ENCODE measurements at places on chromosomes 6 and 20.
A peak's percentile ranks its signal among the peaks of the same experiment; 100 is the strongest.

GRCh38 chr20:60947819-60948218 lies 304.2 kb upstream of the CDH4 start:
- no peak for DNase-seq

GRCh38 chr20:50244352-50245149 lies 53.9 kb downstream of the CEBPB start:
- DNase-seq, result no peak

DNA sequence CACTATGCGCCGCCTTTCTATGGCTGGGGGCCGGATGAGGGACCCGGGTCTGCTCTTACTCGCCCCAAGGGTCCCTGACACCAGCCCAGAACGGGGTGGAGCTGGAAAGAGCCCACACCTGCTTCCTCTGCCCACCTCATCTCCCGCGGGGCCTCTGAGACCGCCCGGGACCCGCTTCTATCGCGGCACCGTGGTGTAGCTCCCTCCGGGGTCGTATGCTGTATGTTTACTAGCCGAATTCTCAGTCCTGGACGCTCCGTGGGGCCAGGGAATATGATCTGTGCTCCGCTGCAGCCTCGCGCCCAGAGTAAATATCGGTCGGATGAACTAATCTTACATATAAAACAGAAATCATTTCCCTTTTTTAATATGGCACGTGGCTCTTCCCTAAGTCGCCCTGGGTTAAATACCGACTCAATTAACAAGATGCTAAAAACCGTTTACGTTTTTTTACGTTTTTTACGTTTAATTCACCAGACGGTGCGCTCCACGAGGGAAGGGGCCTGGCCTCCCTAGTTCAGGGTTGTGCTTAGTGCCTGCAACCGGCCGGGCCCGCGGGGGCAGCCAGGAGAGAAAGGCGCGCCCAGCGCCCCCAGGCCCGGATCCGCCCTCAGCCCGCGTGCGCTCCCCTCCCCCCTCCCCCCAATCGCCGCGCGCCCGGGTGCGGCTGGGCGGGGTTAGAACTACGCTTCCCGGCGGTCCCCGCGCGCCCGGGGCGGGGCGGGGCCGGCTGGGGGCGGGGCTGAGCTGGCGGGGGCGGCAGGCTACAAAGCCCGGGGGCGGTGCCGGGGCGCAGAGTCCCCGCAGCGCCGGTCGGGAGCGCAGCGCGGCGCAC lies at the start of gene RBM38:
Gene RBM38, plus strand, starts transcription at position 793 of the 835 bp plus-strand sequence. CDS start 186 bp downstream, outside the sequence.
- peak; percentile 82 for DNase-seq

- DNase-seq, result no peak
Observed at GRCh38 chr6:91279740-91280493, 693.0 kb upstream of the MAP3K7 start.

DNA sequence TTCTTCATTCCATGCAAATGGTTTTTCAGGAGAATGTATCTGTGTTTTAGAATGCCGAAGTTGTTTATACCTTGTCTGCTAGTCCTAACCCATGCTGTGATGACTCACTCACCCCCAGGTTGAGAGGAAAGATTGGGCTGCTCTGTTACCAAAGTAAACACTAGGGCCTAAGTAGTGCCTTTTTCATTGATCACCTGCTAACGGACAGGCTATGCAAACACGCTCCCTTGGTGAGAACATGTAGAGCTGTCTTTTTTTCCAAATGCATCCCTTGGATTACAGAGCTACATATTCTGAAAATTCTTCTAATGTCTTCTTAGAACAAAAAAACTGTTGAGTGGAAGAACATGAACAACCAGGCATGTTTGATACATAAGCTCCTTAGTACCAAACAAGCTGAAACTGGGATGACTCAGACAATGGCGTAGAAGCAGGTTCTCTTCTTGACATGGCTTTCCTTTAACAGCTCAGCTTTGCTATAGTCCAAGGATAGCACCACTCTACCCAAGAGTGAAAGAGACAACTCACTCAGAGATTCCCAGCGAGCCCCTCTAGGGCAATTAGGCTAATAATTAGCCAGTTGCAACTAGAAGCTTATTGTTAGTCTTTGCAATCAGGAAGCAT lies 20.5 kb downstream of the PERP start:
- peak; percentile 95 for DNase-seq

DNA sequence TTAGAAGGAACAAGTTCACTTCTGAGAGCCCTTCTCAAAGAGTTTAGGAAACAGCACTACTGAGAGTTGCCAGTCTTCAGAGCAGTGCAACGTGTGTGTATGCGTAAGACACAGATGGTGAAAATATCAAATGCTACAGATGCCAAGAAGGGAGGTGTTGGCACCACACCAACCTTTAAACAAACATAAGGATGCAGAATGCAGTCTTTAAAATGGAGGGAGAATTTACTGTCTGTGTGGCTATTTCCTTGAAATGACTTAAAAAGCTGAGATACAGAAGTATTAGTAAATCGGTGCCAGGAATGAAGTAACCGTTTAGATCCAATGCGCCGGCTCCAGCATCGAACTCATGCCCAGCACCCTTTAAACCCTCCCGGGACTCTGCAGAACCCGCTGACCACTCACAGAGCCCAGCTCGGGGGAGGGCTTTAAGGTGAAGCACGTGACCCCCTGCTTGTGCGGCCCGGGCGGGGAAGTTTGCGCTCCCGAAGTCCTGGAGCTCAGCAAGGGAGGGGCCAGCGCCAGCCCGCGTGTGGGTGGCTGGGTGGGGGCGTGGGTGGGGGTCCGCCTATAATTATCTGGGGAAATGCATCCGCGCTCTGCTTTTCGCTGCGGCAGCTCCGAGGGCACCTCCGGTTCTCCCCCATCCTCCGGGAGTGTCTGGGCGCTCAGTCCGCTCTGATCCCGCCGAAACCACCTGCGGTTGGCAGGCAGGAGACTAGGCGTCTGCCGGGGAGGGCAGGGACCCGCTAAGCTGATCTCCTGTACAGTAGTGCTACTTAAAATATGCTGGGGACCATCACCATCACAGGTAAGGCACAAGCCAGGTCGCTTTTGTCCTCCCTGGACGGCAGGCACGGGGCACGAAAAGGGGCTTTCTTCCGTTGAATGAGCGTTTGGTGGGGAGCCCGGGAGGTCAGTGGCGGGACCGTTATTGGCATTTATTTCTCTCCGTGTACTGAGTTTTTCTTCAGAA lies 66.0 kb downstream of the ZBTB2 start:
- no peak for DNase-seq

GRCh38 chr6:145427232-145427631 lies 308.1 kb downstream of the EPM2A start:
- no peak for DNase-seq

GRCh38 chr6:148682990-148683389 lies 63.8 kb upstream of the UST start:
- DNase-seq, result no peak

DNA sequence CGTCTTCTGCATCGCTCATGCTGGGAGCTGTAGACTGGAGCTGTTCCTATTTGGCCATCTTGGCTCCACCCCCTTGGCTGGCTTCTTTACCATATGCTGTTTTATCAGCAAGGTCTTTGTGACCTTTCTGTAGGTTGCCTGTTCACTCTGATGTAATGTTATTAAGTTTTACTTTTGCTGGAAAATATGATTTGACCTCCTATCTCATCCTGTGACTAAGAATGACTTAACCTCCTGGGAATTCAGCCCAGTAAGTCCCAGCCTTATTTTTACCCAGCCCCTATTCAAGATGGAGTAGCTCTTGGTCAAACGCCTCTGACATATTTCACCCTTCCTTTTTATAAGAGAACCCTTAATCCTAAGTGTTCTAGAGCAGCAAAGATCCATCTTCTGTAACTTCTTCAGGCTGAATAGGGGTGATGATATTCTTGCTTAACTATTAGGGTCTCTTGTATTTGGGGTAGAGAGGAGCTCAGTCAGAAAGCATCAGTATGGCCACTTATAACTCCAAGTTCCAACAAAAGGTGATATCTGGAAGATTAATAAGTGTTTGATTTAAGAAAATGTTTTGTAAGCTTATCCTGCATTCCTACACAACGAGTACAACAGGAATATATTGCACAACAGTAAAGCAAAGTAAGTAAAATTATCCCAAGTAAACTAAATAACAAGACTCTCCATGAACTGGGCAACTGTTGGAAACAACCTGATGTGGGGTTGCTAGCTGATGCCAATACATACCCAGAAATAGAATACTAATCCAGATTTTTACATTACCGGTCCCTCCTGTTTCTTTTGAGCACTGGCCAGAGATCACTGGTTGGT lies 23.1 kb upstream of the HMGN3 start:
- no peak for DNase-seq

DNA sequence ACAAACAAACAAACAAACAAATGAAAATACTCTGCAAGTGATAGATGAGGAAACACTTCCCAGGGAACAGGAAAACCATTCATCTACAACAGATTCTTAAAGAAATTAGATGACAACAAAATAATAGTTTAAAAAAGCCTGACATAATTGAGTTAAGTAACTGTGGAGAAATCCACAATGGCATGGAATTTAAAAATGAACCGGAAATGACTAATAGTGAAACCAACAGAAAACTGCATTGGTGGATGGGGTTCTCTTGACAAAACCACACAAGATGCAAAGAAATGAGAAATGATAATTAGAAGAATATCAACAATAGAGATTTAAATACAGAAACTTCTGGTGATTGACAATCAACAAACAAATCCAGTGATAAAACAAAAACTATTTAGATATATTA lies 785.6 kb downstream of the QKI start:
- DNase-seq, result no peak

DNA sequence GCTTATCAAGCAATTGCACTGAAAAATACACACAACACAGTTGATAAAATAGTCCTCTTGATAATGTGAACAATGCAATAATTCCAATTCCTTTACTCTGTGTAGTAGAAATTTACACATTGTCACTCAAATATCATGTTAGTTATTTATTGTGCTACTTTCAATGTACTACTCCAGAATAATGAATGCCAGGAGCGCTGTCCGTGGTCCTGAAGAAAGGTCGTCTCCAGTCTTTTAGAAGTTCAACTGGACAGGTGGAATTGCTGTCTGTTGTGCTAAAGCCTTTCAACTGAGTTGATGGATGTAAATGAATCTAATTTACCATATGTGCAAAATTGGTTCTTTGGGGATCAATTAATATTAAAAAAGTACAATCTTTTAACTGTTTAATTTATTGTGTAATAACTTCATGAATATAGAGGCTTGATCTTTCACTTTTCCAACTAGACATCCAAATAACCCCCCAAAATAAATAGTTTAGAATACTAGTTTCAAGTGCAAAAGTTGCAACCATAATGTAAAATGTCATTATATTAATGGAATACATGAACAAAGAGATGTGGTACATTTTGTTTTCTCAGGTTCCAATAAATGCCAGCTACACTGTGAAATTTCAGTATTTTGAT lies 3.2 kb downstream of the GRIK2 start:
- DNase-seq, result no peak

GRCh38 chr20:37615340-37616109 lies 78.3 kb upstream of the CTNNBL1 start:
- peak; percentile 25 for DNase-seq

GRCh38 chr6:121849477-121849876 lies 414.0 kb downstream of the GJA1 start:
- DNase-seq, result peak; percentile 51

DNA sequence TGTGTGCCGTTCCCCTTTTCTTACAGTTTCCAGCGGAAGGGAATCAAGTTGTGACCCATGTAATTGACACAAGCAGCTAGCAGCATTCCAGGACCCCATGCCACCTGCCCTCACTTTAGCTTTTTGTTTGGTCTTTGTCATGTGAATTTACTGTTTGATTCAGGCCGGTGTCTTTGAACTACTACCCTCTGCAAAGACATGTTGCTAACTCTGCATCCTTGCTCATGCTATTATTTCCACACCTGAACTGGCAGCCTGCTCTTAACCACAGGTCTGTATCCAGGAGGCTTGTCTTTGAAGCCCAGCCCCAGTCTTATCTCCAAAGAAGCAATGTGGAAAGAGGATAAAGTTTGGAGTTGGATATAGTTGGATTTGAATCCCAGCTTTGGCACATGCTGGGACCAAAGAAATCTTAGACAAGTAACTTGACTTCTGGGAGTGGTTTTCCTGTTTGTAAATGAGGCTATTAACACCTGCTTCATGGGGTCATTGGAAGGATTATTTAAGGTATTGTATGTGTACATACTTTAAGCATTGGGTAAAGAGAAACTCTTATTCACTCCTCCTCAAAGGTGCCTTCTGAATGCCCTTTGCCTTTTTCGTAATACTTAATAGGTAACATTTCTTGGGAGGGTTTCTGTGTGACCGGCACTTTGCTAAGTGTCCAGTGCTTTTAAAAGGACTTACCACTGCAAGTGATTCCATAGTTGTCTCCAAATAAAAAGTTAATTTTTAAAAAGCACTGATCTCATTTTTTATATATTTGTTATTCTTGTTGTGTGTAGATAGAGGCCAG lies 52.4 kb downstream of the RALY start:
- DNase-seq, result no peak

- peak; percentile 22 for DNase-seq
Observed at GRCh38 chr6:32700391-32701040, 34.1 kb upstream of the HLA-DQB1 start.

DNA sequence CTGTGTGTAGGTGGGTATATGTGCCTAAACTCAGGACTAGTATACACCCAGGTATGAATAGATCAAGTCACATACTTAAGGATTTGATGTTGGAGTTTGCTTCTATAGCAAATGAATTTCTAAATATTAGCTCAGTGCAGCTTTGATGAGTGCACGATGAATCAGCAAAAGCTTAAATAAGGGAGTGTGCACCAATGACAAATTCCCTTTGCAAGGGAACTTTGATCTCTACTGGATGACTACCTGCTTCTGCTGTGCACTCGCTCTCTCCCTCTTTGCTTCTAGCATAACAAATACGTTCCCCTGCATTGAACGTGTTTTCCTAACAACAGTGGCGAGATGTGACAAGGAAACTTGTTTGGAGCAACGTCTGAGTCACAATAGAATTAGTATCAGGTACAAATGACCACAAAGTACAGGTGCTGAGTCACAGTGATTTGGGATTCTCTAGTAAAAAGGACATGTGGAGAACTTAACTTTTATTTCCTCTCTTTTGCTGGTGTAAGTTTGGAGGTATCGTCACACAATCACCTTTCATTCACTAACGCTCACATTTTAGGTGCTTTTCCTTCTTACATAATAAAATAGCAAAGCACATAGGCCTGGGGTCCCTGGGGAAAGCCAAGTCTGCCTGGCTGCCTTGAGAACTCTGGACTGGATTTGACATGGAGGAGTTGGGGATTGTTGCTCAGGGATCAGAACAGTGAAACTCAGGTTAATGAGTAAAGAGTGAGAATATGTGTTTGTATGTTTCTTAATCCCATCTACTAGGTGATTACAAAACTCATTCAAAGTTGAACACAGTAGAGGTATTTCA lies 49.7 kb downstream of the KLHL31 start:
- DNase-seq, result peak; percentile 61

DNA sequence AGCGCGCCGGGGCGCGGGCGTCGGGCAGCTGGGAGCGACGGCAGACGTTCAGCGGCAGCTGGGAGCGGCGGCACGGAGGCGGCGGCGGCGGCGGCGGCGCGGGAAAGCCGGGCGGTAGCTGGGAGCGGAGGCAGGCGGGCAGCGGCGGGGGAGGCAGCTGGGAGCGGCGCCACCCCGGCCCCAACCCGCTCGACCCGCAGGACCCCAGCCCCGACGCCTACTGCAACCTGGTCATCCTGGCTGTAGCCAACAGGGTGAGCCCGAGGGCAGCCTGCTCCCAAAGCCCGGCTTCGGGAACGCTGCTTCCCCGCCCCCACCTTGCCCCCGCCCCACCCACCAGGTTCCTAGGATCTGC lies 8.9 kb downstream of the CCM2L start:
- DNase-seq, result peak; percentile 54

- peak; percentile 53 for DNase-seq
Observed at GRCh38 chr20:50625986-50626677, 65.2 kb downstream of the RIPOR3 start.

GRCh38 chr6:15501826-15502445 lies 160.9 kb downstream of the DTNBP1 start:
- no peak for DNase-seq

- no peak for DNase-seq
Observed at GRCh38 chr6:112933947-112934346, 586.8 kb downstream of the RFPL4B start.

All from SHP77 (cell line).